ENCODE measurements at places on chromosomes 13 and 19.

DNA sequence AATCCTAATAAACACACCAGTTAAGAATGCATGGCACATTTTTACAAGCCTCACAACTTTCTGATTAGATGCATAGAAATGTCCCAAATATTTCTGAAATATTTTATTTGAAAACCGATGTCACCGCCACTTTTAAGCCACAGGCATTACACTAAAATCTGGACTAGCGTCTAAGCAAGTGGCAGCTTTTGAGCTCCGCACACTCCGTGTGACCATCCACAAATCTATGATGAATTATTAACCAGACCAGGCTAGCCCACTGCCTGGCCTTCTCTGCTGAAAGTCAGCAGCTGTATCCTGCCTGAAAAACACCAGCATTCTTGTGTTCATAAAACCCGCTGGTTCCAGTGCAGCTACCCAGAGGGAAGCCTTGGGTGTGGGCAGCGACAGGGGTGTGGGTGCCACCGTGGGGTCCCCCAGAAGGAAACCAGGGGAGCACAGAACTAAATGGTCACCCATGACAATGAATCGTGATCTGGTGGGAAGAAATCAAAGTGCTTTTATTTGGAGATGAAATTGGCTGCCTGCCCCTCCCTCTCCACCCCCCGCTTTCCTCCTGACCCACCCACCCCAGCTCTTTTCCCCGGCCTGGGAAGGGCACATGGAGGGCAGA lies 13.8 kb downstream of the RASA3 start:
- DNase-seq: no peak

GRCh38 chr19:3129112-3129511 lies 6.7 kb upstream of the GNA15 start:
- no peak for DNase-seq

DNA sequence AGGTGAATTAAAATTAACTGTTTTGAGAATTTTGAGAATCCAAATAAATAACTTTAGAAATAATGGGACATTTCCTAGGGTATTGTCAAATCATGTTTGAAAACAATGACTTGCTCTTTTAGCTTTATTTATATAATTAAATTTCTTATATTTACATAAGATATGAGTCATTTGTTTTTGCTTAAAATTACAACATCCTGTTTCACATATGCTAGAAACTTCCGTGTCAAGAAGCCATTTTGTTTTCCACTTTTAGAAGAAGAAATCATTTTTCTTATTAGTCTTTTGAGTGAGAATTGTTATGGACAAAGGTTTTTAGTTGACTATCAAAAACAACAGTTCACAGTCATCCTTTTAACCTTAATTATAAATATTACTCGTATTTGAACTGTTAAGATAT lies 48.2 kb downstream of the DPY19L3 start:
- DNase-seq: no peak

DNA sequence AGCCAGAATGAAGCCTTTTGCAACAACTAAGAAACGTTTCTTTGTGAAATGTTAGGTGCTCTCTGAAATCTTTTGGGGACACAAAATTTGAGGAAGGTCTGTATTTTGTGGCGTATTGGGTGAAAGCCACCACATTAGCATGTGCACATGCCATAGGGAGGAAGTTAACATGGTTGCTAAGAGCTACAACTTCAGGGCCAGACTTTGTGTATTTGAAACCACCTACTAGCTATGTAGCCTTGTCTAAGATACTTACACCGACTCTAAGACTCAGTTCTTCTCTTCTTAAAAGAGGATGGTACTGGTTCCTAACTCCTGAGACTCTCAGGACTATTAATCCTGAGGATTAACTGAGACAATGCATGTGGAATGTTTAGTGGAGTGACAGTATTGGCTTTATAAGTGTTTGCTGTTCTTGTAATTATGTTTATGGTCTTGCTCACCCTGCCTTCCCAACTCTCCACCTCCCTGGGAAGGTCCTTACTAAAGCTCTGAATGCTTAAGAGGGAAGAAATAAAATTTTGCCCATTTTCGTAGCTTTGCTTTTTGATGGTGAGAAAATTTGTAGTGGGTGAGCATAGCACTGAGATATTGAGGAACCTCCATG lies 15.5 kb downstream of the SERP2 start:
- no peak for DNase-seq

- DNase-seq: no peak
Measured at GRCh38 chr19:3785451-3785937, 687 bp downstream of the MATK start.

- DNase-seq: no peak
Measured at GRCh38 chr13:52879950-52880741, 31.7 kb upstream of the PCDH8 start.

- no peak for DNase-seq
Measured at GRCh38 chr19:41877916-41878905, 1.1 kb downstream of the CD79A start.

GRCh38 chr13:60174113-60174512 lies 10.4 kb upstream of the DIAPH3 start:
- DNase-seq: no peak

GRCh38 chr13:111429064-111429558 lies 108.7 kb downstream of the TEX29 start:
- peak; percentile 77 for DNase-seq

GRCh38 chr19:4654437-4655361 lies 15.4 kb downstream of the TNFAIP8L1 start:
- DNase-seq: no peak

- DNase-seq: no peak
Measured at GRCh38 chr19:17866312-17866963, 5.3 kb upstream of the SLC5A5 start.

- no peak for DNase-seq
Measured at GRCh38 chr19:17846146-17846545, 1.6 kb downstream of the JAK3 start.

GRCh38 chr19:33273065-33273736 lies 29.1 kb downstream of the CEBPA start:
- no peak for DNase-seq

DNA sequence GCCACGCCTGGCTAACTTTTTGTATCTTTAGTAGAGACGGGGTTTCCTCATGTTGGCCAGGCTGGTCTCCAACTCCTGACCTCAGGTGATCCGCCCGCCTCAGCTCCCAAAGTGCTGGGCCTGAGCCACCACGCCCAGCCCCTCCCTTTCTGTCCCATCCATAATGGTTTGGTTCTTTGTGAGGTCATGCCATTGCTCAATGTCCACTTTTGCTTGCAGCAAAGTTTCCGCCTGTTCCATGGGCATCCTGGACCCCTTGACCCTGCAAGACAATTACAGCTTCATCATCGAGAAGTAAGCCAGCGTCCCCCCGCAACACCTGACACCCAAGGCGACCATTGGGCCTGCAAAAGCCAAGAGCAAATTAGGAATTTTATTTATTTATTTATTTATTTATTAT lies 16.6 kb downstream of the PRR22 start:
- DNase-seq: no peak

DNA sequence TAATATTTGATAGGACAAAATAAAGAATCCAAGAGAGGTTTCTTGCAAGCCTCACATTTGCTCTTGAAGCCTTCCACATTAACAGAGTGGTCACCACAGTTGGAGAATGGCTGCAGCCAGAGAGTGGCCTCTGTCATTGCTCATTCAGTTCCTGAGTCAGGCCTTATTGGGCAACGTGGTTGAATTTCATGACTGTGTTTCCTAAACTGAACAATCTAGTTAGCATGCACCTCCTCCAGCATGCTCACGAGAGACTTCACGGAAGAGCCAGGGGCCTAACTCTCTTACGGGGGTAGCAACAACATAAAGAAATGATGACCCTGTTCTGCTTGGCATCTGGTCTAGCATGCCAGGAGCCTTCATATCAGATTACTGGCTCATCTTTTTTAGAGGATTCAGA lies 9.6 kb upstream of the UBL3 start:
- DNase-seq: no peak

DNA sequence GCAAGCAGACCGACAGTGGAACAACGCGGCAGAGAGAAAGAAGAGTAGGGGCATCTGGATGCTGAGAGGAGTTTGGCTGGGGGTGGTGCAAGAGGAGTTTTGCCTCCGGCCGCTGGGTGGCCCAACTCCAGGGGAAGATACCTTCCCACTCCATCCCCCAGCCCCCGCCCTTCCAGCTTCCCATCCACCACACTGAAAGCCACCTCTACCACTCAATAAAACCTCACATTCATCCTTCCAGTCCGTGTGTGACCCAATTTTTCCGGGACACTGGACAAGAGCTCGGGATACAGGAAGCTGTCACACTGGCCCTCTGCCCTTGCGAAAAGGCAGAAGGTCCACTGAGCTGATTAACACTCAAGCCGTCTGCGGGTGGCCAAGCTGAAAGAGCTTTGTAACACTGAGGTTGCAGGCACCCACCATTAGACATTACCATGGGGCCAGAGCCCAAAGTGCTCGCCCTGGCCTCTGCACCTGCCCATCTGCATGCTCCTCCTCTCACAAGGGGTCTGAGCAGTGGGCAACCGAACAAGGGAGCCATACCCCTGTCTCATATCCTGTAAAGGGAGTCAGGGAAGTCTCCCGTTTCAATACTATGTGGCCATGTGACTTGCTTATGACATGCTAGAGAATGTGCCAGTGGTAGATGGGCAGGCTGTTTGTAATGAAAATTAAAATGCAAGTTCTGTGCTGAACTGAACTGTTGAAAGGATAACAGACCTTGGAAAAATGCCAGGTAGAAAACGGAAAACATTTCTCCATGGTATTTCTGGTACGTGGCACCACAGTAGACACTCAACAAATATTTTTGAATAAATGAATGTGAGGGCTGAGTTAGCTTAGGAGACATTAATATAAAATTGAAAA lies 205.1 kb upstream of the STARD13 start:
- DNase-seq: no peak

DNA sequence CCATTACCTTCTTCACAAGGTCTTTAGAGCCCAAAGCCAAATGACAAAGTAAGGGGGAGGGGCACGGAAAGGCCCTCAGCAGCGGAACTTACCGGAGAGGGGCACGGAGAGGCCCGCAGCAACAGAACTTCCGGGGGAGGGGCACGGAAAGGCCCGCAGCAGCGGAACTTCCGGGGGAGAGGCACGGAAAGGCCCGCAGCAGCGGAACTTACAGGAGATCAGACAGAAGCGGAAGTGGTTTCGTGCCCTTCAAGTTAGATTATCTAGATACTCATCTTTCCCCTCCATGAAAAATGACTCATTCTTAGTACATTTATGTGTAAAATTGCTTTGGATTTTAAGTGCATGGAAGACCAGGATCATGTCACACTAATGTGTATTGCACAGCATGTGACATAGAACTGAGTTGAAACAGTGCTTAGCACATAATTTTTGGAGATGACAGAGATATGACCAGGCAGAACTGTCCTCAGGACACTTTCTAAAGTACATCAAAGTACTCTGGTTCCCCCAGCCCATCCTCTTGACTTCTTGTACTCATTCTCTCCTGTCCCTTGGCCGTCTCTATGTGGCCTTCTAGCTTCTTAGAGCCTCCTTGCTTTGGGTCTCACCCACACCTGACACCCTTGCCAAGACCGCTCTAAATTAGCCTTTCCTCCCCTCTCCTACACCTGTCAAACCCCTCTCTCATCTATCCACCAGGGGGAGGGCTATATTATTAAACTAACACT lies 25.7 kb upstream of the TPTE2 start:
- no peak for DNase-seq

DNA sequence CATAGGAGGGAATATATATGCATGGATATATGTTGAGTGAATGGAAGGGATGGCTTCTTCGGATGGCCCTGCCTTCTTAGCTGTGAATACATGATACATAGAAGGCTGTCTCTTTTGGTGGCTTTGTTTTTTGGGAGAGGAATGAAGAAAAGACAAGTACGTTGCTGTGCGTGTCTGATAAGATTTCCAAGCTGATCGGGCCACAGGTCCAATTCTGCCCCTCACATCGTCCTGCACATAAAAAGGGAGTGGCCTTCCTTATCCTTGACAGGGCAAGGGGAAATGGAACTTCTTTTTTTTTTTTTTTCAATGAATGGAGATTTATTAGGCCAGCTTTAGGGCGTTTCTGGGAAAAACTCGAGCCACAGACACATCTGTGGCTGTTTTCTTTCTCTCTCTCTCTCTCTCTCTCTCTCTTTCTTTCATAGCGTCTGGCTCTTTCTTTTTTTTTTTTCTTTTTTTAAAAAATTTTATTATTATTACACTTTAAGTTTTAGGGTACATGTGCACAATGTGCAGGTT lies 103.8 kb upstream of the SPATA13 start:
- no peak for DNase-seq

- DNase-seq: no peak
Measured at GRCh38 chr13:40631605-40632004, 34.8 kb downstream of the FOXO1 start.

- DNase-seq: no peak
Measured at GRCh38 chr19:36032251-36033104, at the start of gene CLIP3. CLIP3 (minus strand) TSS chr19:36032873; CDS start chr19:36032357, 516 bp downstream.

DNA sequence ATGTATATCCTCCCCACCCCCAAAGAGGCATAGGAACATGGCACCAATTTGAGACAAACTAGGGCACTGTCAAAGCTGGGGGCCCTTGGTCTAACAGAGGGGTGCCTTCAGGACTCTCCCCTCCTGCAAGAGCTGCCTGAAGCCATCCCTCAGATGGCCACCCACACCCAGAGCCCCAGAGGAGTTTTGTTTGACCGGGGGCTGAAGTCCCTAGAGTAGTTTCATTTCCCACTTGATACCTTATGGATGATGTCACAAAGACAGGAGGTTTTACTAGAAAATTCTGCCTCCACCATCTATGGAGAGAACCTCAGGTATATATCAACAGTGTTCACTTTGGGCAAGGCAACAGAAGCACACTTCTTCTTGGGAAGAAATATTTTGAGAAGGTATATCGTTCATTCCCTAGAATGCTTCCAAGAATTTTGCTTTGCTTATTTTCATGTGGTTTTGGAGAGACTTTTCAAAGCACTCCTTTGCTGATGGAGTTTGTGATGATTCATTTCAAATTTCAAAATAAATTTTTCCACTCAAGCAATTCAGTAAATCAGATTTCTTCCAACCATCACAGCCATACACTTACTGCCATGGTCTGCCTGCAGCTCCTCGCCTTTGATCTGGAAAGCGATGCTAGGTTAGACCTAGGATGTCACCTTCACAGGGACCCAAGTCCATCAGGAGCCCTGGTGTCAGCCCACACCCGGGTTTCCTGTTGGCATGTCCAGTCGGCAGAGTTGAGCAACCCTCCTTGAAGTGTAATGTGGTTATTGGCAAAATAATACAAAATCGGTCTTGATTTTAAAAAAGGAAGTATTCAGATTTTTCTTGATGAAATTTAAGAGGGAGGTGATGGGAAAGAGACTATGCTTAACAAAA lies 207.0 kb downstream of the SHISA2 start:
- no peak for DNase-seq

Data from vagina (tissue), 2 donors.